Stimulated activated CD4-positive, alpha-beta T cell treated with anti-CD3 and anti-CD28 coated beads, Interleukin-1b, Interleukin-23, amount 100 ng/mL, for 1 hour (primary cell): ENCODE measurements at places on chromosomes 5 and 9.

GRCh38 chr9:18996211-18996610 is 36.8 kb downstream of the SAXO1 start:
- no peak for DNase-seq

DNA sequence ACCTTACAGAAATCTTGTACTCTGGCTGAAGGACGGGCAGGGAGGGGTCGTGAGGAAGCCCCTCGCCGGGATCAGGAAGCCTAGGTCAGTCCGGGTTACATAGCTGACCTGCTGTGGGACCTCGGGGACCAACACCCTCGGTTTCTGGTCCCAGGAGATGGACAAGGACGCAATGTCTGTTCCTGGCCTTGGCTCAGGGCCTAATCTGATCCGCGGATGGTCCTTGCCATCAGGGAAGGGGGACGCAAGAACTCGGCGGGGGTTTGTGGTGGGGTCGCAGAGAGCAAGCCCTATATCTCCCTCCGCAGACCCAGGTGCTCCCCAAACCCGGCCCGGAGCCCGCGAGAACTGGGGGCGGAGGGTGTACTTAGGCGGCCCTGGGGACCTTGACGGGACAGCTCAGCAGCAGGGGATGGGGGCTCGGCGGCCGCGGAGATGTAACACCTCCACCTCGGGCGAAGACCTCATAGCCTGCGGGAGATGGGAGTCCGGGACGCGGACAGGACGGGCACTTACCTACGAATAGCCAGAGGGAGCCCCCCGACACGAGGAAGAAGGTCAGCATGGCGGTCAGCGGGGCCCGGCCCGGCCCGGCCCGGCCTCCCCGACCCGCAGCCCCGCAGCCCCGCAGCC is 353 bp downstream of the ACSL6 start:
- no peak for DNase-seq

GRCh38 chr5:6370580-6370979 is 7.8 kb downstream of the MED10 start:
- no peak for DNase-seq

DNA sequence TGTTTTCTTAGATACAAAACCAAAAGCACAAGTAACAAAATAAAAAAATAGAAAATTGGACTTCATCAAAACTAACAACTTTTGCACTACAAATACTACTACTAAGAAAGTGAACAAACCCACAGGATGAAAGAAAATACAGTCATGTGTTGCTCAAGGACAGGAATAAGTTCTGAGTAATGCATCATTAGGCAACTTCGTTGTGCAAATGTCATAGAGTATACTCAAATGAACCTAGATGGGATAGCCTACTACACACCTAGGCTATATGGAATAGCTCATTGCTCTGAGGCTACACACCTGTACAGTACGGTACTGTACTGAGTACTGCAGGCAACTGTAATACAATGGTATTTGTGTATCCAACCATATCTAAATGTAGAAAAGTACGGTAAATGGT is 88.3 kb downstream of the RAPGEF1 start:
- no peak for DNase-seq

- no peak for DNase-seq
These were observed 19.0 kb downstream of the CTXN3 start for GRCh38 chr5:127667926-127668325.

DNA sequence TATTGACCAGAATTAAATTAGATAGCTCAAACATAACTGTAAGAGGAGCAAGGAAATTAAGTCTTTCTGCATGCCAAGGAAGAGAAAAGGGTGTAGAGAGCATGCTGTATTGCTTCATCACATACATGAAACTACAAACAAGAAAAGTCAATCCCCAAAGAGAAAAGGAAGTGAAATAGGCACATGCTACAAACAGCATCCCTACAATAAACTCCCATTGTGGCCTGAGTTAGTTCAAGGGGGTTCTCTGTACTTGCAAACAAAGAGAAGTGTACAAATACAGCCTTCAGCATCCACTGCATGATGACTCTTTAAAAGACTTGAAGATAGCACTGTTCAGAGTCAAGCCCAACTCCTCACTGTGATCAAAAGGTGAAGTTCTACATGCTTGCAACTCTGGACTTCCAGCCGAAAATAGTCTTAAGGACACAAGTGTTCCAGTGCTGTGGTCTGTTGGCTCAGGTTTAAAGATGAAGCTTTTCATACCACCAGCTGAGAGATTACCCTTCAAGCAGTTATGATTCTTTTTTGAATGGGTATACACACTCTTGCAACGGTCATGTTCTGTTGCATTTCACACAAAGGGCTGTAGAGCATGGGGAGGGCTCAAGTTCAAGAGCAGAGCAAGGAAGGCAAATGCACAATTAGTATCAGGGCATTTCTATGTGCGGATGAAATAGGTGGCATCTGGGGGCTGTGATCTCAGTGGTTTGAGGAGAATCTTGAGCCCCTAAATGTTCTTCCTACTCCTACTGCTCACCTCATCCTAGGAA is 534.5 kb downstream of the EBF1 start:
- no peak for DNase-seq

- DNase-seq = no peak
These were observed 55.0 kb downstream of the FRMD3 start for GRCh38 chr9:83483223-83483622.

GRCh38 chr9:135787776-135788575 is 86.0 kb downstream of the KCNT1 start:
- DNase-seq = no peak

DNA sequence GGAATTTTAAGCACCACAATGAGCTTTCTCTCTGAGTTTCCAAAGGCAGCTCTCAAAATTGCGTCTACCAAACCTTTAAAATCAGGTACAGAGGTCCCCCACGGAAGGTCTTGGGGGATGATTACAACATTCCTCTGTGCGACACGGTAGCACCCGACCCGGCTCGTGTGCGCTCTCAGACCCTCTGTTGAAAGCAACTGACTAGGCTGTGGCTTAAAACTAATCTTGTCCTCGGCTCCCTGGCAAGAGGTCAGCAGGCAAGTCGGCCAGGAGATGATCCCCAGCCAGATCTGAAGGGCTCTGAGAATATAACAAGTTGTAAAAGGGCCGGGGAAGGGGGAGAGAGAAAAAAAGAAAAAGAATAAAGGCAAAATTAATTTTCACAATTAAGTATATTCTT is 92.6 kb upstream of the LMX1B start:
- no peak for DNase-seq

DNA sequence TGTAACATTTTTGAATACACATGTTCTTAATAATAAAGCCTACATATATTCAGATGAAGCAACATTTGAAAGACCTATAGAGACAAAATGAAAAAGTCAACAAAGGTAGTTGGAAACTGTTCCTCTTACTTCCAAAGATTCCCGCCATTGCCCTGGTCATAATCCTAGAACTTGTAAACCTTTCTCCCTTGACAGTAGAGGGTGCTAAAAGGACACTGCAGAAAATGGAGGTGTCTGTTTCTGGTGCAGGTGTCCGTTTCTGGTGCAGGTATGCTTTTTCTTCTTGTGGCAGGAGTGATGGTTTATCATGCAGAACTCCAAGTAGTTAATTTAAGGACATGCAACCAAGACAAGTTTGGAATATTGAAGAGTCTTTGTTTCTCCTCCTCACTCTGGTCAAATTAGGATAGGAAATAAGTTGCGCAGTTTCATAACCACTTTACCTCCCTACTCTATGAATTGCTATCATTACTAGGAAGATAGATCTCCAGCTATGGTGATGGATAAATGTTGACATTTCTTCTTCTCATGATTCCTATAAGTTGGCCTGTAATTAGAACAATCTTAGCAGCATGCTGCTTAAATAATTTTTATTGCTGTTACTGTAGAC is 56.0 kb upstream of the FAM174A start:
- DNase-seq = no peak

- no peak for DNase-seq
These were observed at the start of gene SLC1A3 for GRCh38 chr5:36606428-36607113. TSS of gene SLC1A3 (plus strand) at chr5:36606606. CDS start at chr5:36608424, 1,818 bp downstream.

DNA sequence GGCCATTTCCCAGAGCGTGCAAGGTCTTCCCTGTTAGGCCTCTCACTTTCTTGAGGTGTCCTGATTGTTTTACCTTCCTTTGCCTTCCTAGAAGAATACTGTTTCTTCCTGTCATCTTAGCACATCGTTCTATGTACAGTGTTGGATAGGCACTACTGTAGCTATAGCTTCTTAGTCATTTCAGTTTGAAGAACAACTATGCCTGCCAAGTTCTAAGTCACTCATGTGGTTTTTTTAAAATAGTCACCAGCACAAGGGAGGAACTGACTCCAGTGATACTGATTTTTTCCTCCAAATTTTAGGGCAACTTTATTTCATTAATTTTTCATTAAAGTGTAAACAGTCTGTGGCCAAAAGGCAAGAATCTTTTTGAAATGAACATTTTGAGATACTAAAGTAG is 122.4 kb upstream of the NR5A1 start:
- DNase-seq = no peak

DNA sequence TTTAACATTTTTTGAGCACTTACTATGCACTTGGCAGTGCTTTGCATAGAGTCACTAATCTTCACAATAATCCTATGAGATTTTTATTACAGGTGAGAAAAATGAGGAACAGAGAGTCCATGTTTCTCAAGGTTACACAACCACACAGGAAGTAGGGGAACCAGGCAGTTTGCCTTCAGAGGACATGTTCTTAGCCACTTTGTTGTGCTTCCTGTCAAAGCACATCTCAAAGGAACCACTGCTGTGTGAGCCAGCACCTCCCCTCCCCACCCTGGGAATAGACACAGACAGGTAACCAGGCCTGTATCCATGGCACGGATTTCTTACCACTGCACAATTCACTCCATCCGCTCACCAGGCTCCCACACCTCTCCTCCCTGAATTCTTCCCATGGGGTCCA is 6.3 kb upstream of the DNAJB5 start:
- no peak for DNase-seq

- no peak for DNase-seq
These were observed 36.2 kb upstream of the CKS2 start for GRCh38 chr9:89274838-89275237.

GRCh38 chr9:76321195-76321828 is 72.9 kb downstream of the RFK start:
- DNase-seq = no peak

DNA sequence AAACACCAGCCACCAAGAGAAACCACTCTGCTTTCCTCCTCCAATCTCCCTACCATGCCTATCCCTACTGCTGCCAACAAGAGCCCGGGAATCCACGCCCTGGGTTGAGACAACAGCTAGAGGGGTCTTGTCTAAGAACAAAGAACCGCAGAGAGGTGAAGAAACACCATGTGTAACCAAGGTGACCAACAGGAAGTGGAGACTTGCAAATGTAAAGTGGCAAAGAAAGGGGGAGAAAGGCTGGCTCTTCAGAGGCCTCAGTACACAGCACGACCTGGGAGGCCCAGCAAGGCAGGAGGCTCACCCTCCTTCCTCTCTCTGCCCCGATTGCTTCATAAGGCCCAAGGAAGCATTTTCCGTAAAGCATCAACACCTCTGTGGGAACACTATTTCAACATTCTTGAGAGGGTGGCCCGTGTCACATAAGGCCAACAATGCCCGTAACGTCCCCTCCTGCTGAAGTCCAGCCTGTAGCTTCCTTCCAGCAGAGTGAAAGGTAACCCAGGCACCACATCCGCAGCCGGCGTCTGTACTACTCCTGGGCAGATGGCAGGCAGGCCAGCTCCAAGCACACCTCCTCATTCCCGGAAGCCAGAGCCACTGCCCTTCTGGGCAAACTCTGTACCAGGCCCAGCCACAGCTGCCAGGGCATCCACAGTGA is 18.3 kb downstream of the CCNJL start:
- no peak for DNase-seq

DNA sequence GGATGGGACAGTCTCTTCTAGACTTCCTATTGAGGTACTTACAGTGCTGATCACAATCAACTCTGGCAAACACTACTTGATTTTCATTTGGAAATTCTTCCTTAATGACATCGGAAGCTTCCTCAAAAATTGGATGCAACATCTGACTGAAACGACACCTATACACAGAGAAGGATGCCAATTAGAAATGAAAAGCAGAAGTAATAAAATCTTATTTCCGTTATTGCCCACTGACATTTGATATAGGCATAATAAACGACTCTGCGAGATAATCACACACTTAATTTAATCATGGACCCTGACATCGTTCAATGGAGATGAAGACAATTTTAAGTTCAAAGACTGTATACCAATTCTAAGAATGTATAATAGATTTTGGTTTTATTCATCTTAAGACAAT is 46.4 kb downstream of the ERP44 start:
- DNase-seq = no peak

DNA sequence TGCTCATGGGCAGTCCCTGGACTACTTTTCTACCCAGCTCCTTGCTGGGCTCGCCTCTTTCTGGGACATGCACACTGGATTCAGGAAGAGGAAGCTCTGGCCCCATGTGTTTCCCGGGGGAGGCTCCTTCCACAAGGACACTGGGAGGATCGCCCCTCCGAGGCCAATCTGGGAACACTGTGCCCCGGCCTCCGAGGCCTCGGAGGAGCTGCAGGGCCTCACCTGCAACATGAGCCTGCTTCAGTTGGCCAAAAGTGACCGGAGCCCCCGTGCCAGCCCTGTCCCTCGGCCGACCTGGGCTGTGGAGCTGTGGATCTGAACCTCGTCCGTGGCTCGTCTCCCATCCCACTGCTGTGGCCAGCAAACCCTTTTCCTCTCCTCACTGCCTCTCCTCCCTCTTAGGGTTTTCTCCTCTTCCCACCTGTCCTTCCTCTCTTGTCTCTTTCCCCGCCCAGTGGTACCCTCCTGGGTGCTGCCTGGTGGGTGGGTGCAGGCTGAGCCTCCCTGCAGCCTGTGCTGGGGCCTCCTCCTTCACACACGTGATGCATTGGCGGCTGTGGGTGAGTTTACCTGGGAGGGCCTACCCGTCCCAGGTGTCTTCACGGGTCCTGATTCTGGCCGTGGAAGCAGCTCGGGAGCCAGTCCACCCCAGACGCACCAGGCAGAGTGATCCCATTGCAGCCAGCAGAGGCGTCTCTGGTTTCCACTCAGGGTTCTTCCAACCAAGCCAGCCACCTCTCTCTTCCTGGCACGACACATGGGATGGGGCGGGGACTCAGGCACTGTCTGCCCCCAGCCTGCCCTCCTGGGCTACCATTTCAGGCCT is 241.8 kb downstream of the CACNA1B start:
- no peak for DNase-seq

- no peak for DNase-seq
These were observed at the start of gene STOM for GRCh38 chr9:121369595-121370265. TSS of gene STOM (minus strand) at chr9:121370250. CDS start at chr9:121370187, 63 bp downstream.

DNA sequence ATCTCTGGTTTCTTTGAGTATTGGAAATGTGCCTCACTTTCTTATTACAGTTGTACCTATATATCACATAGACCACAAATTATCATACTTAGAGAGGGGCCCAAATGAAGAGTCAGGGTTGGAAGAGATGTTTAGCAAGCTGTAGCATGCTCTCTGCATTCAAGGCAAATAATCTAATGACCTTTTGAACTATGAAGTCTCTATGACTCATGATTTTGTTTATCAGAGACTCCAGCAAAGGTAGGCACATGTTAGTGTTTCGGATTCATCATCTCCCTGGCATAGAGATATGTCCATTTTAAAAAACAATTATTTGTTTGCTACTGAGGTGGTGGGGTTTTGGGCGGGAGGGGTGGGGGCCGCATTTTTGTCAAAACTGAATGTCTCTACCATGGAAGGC is 2000.1 kb downstream of the EFNA5 start:
- no peak for DNase-seq

DNA sequence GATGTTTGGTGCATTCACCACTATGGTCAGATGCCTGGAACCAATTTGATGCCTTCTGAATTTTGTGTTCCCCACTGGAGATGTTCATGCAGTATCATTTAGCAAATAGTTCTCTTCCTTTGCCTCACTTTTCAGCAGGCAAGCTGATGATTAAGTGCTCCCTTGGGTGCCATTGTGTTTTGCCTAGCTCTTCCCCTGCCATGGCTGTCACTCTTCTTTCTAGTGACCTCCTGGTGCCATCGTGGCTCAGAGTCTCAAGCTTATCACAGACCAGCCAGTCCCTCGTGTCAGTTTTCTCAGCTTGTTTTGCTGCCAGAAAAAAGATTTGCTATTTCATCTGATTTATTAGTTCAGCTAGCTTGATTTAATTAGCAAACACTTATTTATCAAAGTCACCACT is 41.3 kb downstream of the IL31RA start:
- DNase-seq = no peak
